Posterior cingulate gyrus (tissue), 11 donors: ENCODE measurements at places on chromosomes 3 and 15.
A peak's percentile ranks its signal among the peaks of the same experiment; 100 is the strongest.

DNA sequence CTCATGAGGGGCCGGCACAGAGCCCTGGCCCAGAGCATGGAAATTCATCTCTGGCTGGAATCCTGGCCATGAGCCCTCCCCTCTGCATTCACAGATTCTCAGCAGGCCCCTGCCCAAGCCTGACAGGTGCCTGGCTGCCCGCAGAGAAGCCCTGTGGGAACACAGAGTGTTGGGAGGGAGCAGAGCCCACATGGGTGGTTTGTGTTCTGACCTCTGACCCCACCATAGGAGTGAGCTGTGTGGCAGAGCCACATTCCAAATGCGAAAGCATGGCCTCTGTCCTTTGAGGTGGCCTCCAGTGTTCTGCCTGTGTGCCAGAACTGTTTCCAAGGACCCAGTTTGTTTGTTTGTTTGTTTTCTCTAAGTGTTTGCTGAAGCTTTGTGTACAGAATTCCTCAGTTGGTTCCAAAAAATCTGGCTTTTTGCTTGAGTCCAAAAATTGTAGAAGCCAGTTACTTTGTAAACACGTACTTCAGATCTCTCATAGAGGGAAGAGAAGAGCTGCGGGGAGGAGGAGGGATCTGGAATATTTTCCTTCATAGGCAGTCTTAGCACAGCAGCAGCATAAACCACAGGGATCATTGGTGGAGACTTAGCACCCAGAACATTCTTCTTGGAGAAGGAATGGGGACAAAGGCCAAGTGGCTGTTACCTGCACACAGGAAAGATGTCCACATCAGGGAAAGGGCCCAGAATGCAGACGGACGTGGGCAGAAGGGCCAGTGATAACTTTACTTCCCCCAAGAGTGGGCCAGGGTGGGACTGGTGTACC lies 36.0 kb downstream of the GRAMD2A start:
- no peak for DNase-seq

DNA sequence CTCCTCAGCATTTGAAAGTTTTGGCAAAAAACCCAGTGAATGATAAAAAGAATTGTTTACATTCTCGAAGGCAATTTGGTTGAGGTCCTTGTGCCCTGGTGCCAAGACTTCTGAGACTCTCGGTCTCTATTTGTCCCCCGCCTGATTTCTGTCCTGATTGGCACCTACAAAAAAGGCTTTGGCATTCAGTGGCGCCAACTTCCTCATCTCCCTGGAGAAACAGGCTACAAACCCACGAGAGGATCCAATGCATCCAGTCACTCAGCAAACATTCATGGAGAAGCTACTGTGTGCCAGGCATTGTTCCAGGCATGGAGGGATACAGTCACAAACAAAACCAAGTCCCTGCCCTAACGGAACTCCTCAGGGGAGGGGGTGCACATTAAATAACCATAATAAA lies 42.7 kb downstream of the HES1 start:
- DNase-seq: no peak

DNA sequence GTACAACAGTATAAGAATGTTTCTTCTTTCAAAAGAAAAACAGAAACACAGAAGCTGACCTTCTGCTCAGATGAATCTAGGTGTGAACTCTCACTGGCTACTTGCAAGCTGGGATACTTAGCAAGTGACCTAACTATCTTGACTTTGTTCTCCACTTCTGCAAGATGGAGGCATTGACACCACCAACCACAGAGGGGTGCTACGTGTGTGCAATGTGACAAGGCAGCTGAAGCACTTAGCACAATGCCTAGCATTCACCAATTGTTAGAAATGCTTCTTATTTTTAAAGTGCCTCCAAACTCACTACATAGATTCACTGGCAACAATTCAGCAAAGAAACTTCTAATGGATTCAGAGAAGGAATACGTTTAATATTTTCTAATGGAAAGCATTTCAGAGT lies 331.4 kb upstream of the WNT5A start:
- peak; percentile 40 for DNase-seq

- no peak for DNase-seq
These were observed 5.1 kb upstream of the DNAH1 start for GRCh38 chr3:52310861-52311575.

GRCh38 chr15:79403501-79403900 lies 28.6 kb upstream of the MINAR1 start:
- DNase-seq: no peak

DNA sequence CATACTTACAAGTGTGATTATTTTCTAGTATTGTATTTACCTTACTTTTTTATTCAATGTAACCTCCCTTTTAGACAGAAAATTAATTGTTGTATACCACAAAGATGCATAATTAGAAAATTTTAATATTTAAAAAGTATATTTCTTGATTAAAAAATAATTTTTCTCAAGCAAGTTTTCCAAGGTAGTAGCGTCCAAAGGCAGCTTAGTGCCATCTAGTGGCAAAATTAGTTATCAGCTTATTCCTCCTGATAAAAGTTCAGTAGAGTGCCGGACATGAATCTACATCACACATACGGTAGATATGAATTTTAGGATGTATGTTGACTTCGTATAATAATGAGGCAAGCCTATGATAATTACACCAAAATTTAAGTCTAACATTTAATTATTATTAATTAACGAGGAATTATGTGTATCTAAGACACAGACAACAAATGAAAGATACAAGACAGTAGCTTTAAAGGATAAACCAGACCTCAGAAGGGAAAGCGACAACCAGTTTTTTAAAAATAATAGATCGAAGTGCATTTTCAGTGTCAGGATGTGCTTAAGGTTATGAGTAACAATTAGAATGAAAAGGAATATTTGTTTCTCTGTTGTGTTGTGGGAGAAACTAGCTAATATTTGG lies 405.9 kb downstream of the ROBO1 start:
- DNase-seq: no peak

- DNase-seq: no peak
These were observed 6.0 kb downstream of the MUC13 start for GRCh38 chr3:124928333-124929202.

- no peak for DNase-seq
These were observed 47.7 kb upstream of the PLXND1 start for GRCh38 chr3:129654131-129654530.

DNA sequence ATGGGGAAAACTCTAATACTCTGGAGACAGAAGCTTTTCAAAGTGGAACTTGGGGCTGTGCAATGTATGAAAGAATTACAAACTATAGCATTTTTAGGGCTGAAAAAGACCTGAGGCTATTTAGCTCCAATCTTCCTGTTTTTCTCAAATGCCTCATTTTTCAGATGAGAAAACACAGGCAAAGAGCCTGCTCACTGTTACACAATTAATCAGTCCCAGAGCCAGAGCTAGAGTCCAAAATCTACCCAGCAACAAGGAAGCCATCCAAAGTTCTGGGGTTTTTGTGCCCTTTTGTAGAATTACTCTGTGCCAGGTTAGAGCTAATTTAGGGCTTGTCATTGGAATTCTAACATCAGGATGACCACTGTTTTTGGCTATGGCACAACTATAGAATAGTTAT lies 45.5 kb downstream of the GPR149 start:
- DNase-seq: no peak

GRCh38 chr3:53495146-53495519 lies 722 bp downstream of the CACNA1D start:
- DNase-seq: peak; percentile 14

DNA sequence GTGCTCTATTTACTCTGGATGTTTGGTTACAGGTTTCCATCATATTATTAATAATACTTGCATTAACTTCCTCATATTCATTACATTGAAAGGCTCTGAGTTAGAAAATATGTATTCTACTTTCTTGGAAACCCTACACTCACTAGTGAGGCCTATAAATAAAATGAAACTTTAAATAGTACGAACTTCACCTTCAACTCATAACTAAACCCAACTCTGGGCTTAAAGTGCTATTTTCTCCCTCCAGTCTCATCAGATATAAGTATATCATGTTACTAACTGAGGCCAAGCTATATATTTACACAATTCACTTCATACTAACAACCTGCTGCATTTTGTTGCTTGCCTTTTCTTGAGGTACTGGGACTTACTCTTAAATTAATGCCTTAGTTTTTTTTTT lies 306.7 kb downstream of the TIGIT start:
- no peak for DNase-seq

GRCh38 chr3:185988816-185989175 lies 51.0 kb upstream of the TRA2B start:
- DNase-seq: no peak

- DNase-seq: no peak
These were observed 25.2 kb upstream of the MAGEF1 start for GRCh38 chr3:184737063-184737462.

GRCh38 chr3:24156466-24156865 lies 211.4 kb downstream of the NR1D2 start:
- no peak for DNase-seq
